ENCODE measurements at places on chromosomes 6 and 20.
A peak's percentile ranks its signal among the peaks of the same experiment; 100 is the strongest.

DNA sequence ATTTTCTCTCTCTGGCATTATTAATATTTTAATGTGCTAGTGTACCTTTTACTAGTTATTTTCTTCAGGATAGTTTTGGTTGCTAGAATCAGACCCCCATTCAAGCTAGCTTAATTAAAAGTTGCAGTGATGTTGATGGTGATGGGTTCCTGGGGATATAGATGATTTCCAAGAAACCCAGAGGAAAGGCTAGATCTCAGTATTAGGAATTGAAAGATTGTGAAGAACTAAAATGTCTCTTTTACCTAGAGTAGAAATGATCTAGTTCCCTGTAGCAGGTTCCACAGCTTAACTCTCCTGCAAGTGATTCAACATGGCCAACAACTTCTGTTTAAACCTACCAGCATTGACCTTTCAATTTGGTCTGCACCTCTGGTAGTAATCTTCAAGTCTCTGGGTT lies 78.6 kb downstream of the DOK5 start:
- no peak for DNase-seq

GRCh38 chr20:4626228-4626627 lies 95.5 kb upstream of the PRND start:
- no peak for DNase-seq

GRCh38 chr6:122701666-122702065 lies 77.8 kb upstream of the FABP7 start:
- no peak for DNase-seq

- no peak for DNase-seq
Measured at GRCh38 chr6:89348372-89348771, 4.2 kb downstream of the UBE2J1 start.

- no peak for DNase-seq
Measured at GRCh38 chr6:85300581-85300980, 149.3 kb upstream of the NT5E start.

DNA sequence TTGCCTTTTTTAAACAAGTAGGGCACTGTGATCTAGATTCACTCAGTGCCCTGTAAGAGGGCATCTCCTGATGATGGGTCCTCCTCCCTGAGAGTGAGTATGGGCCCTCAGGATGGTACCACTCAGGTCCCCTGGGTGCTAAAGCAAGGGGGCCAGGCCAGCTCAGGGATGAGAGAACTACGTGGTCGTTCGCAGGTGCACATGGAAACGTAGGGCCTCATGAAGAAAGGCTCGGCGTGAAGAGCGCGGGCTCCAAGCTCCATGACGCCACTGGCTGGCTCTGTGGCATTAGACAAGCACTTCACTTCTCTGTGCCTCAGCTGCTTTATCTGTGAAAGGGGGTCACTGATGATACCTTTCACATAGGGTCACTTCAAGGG lies 50.7 kb downstream of the SYNJ2 start:
- peak; percentile 4 for DNase-seq

- no peak for DNase-seq
Measured at GRCh38 chr6:6058054-6058444, 51.3 kb upstream of the NRN1 start.

DNA sequence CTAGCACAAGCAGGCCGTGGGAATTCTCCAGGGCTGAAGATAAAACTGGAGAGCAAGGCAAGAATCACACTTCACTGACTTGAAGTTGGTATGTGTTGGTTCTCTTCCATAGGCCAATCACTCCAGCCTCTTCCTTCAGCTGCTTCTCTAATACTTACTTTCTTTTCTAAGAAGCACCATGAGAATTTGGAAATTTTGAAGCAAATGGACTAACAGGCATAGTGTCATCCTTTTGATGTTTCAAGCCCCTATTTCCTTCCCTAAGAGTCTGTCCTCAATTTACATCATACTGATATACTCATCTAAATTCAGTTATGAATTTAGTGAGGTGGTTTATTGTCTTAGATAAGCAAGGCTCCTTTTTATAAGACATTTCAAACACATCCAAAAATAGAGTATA lies 24.0 kb downstream of the SLC26A8 start:
- DNase-seq: no peak

GRCh38 chr6:150891888-150892485 lies 26.5 kb downstream of the MTHFD1L start:
- DNase-seq: peak; percentile 46

DNA sequence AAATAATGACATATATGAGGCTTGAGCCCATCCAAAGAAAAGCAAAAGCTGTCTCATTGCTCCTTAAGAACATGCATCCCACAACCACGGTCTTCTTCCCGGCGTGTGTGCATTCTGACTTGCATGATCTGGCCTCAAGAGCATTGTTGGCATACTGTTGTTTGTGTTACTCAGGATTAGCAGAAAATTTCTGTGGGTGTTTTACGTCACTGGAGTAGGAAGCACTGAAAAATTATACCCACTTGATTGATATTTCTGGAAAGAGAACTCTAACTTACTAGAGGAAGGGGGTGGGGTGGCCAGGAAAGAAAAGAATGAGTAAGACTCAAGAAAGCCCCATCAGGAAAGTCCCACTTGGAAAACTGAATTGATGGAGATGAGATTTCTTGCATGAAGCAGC lies 326.2 kb upstream of the PRDM1 start:
- DNase-seq: no peak

DNA sequence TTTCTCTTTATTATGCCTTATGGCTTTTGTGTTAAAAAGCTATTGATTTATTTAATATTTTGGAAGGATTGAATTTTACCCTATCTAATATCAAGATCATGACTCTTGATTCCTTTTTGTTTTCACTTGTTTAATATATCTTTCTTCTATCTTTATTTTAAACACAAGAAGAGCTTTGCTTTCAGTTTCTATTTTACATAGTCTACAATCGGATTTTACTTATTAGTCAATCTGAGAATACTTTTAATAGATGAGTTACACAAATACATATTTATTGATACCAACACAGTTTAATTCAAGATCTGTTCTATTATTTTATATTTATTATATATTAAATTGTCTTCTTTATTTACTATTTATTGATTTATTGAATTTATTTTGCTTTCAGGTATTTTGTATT lies 218.8 kb downstream of the ESR1 start:
- DNase-seq: no peak

DNA sequence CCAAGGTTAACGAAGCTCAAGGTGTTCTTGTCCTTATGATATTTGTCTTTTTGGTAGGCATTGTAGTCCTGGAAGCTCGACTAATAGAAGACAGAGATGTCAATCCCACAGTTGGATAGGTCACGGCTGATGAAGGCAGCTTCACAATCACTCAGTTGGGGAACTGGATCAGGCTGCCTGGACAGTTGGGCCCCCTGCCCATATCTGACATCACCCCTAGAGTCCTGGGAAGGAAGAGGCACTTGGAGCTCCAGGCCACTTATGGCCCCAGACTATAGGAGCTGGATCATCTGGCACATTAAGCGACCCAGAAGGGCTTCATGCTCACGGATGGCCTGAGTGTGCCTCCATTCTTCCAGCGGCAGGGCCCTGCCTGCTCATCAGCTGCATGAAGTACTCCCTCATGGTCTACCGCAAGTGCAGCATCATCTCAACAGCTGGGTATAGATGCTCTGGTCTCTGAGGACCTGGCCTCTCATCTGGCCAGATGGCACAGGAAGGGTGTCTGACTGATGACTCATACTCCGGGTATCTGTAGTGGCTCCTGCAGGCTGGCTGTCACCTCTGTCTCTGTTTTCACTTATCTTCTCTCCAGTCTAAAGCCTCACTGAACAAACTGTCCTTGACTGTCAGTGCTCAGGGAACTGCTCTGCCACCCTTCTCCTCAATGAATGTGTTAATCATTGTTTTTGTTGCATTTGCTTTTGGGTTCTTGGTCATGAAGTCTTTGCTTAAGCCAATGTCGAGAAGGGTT lies 29.2 kb upstream of the SSR1 start:
- no peak for DNase-seq

All from activated naive CD4-positive, alpha-beta T cell treated with anti-CD3 and anti-CD28 coated beads, Interleukin-2, amount 50 U/mL, for 16 hours (primary cell).